Stimulated activated CD8-positive, alpha-beta memory T cell treated with anti-CD3 and anti-CD28 coated beads, Interleukin-4, amount 100 ng/mL, for 4 hours (primary cell): ENCODE measurements at places on chromosomes 5 and 9.

DNA sequence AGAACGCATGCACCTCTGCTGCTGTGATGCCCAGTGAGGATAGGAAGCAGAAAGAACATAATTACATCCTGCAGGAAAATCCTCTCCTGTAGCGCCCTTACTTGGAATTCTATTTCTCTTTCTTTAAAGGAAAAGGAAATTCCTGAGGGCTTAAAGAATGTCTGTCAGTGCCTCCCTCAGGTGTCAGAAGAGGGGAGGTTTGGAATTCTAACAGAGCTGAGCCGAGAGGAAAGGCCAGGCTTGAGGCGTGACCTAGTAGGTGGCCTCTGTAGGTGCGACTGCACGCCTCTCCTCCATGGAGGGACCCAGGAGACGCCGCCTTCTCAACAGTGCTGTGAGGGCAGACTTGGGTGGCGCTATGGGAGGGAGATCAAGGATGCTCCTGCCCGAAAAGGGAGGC is 55.9 kb upstream of the ERCC6L2 start:
- DNase-seq, result no peak

GRCh38 chr5:169426784-169427183 is 125.8 kb upstream of the SLIT3 start:
- DNase-seq, result no peak

DNA sequence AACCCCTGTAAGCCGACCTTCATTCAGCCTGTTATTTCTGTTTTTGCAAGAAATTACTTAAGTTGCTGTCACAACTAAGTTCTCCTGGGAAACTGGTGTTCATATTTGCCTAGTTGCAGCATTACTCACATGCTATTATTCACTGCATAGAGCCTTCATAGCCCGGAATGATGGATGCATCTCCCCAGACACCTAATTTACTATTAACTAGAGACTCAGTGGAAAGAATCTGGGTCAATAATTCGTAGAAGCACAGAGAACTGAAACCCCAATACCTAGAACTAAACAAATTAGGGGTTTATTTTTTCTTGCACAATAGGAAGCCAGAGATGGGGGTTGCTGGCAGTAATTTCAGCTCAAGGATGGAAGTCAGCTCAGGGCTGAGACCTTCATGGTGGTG is 45.7 kb upstream of the FAM170A start:
- DNase-seq, result no peak

- DNase-seq, result no peak
These were observed 71.4 kb downstream of the OTULIN start for GRCh38 chr5:14735944-14736343.

DNA sequence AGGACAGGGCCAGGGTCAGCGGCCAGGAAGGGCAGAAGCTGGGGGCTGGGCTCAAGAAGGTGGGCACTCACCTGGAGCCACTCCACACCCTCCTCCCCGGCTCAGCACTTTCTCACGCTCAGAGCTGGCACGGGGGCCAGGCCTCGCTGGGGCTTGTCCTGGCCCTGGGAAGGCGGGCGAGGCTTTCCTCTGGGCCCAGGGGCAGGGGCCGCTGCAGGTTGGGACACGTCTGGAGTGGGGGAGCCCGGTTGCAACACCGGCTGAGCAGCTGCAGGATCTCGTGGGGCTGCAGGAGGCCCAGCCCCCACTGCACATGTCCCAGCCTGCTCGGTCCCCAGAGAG is 38.9 kb upstream of the EGFL7 start:
- no peak for DNase-seq

DNA sequence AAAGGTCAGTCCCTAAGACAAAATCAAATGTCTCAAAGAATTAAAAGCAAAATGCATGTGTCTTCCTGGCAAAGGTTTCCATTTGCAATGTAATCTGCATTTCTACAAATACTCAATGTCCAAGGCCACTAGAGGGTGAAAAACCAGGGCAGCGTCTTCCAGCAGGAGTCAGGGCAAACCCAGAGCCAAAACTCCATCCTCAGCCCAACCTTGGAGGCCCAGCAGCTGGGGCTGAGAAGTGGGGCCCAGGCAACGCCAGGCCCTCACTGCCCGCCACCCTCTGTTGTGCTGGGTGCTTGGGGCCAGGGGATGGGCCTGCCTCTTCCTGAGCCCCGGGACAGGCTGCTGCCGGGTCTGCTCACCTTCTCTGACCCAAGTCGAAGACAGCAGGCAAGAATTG is 200.1 kb downstream of the PAX5 start:
- DNase-seq, result no peak

- DNase-seq, result no peak
These were observed 150.5 kb downstream of the ARL15 start for GRCh38 chr5:54159893-54160195.

DNA sequence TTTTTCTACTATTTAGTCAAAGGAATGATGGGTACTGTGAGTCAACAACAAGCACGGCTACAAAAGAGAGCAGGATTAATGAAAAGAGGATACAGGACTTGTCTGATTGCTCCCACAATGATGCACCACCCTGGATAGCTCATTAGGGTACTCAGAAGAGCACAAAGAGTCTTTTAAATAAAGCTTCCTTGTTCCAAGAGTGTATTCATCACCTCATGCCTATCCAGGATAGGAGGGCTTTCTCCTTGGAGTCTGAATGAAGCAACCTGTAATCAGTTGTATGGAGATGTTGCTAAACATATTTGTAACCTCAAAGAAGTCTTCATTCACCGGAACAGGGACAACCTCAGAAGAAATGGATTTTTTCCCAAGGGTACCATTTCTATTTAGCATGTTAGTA is 219.5 kb upstream of the TMEM161B start:
- DNase-seq, result no peak

GRCh38 chr5:165477546-165477945 is 1972.1 kb downstream of the MAT2B start:
- no peak for DNase-seq

GRCh38 chr5:32379421-32379820 is 65.1 kb downstream of the ZFR start:
- no peak for DNase-seq

DNA sequence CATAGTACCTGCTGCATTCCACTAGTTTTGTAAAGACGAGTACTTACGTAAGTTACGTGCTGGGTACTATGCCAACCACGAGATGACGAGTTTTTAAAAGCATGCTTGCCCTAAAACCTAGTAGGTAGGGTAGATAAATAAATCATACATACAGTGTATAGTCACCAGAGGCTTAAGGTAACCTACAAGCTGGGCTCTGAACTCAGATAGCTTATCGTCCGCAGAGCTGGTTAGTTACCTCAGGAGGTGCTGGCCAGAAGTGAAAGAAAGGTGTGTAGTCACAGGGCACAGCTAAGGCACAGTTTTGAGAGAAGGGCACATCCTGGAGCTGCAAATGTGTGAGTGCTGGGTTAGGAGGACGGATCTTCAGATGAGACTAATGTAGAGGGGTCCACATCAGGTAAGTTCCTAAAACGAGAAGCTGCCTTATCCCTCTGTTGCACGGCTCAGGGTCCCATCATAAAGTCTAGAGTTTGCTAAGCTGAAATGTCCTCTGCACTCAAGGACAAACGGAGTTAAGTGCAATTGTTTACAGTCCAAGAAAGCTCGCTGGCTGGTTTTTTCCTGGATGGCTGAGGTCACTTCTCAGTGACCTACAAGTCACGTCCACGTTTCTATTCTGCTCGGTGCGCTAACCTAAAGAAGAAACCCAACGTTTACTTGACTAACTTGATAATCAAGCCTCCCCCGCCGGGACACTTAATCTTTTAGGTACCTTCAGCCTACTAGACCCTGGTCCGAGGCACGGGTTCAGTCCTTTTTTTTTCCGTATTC is 1.1 kb upstream of the SNX24 start:
- no peak for DNase-seq

- no peak for DNase-seq
These were observed 46.0 kb downstream of the EBF1 start for GRCh38 chr5:159053708-159054107.

GRCh38 chr5:169944922-169945680 is 35.2 kb downstream of the INSYN2B start:
- no peak for DNase-seq

- no peak for DNase-seq
These were observed 31.3 kb downstream of the ADAMTS2 start for GRCh38 chr5:179313849-179314521.
